PC-9 (cell line): ENCODE measurements at places on chromosomes 1 and 21. TPM values are rescaled to one million over a fixed set of nuclear protein-coding genes. Genes with fewer than 3 reads are reported as not detected.
A peak's percentile ranks its signal among the peaks of the same experiment; 100 is the strongest.

DNA sequence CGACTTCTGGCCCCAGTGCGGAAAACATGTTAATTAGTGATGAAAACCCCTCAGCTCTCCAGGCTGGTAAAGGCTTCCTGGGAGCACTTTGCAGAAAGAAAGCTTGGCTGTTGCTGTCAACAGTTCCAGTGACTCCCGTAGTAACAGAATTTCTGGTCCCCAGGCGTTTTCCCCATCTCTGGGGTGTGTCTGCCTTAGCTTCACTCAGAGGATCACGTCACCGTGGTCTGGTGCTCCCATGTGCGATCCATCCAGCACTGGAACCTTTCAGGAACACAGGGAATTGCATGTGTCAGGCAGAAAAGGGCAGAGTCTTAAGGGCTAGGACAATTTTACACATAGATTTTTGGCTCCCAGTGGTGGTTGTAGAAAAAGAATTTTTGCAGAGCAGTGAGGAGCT lies 470.4 kb upstream of the USP24 start:
- 0 out of 2 replicates have a peak, but pooled peaks cover 14% of the 10 kb centered on the region for H3K4me1 ChIP-seq
- no peak overlapping the region for H3K4me3 ChIP-seq
- DNase-seq: no peak
- H3K27me3 ChIP-seq: no peaks in the 10 kb centered on the region
- H3K27ac ChIP-seq: no peak overlapping the region
- no peaks in the 10 kb centered on the region for H3K36me3 ChIP-seq

Gene VAV3
- total RNA-seq: 0.63 and 1.7 TPM in 2 replicates

DNA sequence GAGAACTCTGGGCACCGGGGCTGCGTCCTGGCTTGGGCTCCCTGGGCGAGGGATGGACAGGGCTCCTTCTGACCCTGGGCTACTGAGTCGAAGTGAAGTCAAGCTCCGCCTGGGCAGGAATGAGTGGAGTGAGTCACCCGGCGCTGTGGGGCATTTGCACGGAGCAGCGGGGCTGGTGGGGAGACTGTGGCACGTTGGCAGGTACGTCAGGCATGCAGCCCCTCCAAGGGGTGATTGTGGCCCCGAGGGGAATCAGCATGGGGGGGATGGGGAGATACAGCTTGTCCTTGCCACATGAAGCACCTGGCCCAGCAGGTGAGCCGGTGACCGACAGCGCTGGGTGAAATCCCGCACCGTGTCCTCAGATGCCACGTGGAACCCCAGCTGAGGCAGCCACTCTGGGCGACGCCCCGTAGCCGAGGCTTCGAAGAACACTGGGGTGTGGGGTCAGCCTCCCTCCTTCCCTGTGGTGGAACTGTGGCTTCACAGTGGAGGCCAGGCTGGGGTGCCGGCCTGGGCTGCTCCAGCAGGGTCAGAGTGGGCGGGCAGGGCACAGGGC lies 62.3 kb downstream of the COL18A1 start:
- H3K36me3 ChIP-seq: no peaks in the 10 kb centered on the region
- H3K4me1 ChIP-seq: peaks cover 16% of the 10 kb centered on the region
- no peaks in the 10 kb centered on the region for H3K27me3 ChIP-seq
- H3K4me3 ChIP-seq: no peak overlapping the region
- no peak for DNase-seq

Gene CD5L
- not detected in 2 replicates for total RNA-seq

GRCh38 chr1:48190881-48191280 lies 31.6 kb upstream of the SLC5A9 start:
- no peak for DNase-seq
- no peak overlapping the region for H3K27ac ChIP-seq
- 0 out of 2 replicates have a peak, but pooled peaks cover 5% of the 10 kb centered on the region for H3K27me3 ChIP-seq
- H3K36me3 ChIP-seq: no peaks in the 10 kb centered on the region

Gene LMOD1
- 0.53 and 0.74 TPM in 2 replicates for total RNA-seq

DNA sequence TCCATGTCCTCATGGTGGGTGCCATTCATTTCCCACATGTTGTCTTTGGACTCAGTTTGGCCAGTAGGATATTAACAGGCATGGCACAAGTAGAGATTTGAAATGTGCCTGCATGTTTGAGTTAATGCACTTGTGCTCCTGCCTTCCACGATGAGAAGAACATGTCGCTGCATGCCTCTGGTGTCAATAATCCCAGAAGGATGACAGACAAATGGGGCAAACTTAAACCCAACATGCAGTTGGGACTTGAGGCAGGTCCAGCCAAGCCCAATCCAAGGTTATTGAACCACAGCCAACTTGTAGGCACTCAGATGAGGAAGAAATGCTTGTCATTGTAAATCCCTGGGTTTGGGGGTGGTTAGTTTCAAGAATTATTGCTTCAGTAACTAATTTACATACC lies 174.6 kb downstream of the TRIM33 start:
- no peak overlapping the region for H3K4me3 ChIP-seq
- DNase-seq: peak; percentile 32
- H3K36me3 ChIP-seq: no peaks in the 10 kb centered on the region
- no peaks in the 10 kb centered on the region for H3K27me3 ChIP-seq
- H3K4me1 ChIP-seq: no peaks in the 10 kb centered on the region
- H3K27ac ChIP-seq: no peak overlapping the region

GRCh38 chr1:62712336-62713243 lies 24.4 kb upstream of the DOCK7 start:
- H3K4me3 ChIP-seq: no peak overlapping the region
- no peak for DNase-seq
- H3K27me3 ChIP-seq: no peaks in the 10 kb centered on the region
- no peak overlapping the region for H3K27ac ChIP-seq
- no peaks in the 10 kb centered on the region for H3K36me3 ChIP-seq

Gene PPIAL4G
- total RNA-seq: not detected in 2 replicates

DNA sequence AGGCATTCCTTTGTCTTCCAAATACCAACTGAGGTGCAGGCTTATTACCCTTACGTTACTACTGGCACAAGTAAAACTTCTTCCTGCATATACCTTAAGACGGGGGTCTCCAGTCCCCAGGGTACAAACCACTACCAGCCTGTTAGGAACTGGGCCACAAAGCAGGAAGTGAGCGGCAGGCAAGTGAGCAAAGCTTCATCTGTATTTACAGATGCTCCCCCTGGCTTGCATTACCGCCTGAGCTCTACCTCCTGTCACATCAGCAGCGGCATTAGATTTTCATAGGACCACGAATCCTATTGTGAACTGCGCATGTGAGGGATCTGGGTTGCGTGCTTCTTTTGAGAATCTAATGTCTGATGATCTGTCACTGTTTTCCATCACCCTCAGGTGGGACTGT lies 113.1 kb downstream of the SLC45A1 start:
- H3K4me3 ChIP-seq: no peak overlapping the region
- no peak for DNase-seq
- H3K36me3 ChIP-seq: no peaks in the 10 kb centered on the region
- no peaks in the 10 kb centered on the region for H3K27me3 ChIP-seq

Gene RHD
- total RNA-seq: not detected in 2 replicates

DNA sequence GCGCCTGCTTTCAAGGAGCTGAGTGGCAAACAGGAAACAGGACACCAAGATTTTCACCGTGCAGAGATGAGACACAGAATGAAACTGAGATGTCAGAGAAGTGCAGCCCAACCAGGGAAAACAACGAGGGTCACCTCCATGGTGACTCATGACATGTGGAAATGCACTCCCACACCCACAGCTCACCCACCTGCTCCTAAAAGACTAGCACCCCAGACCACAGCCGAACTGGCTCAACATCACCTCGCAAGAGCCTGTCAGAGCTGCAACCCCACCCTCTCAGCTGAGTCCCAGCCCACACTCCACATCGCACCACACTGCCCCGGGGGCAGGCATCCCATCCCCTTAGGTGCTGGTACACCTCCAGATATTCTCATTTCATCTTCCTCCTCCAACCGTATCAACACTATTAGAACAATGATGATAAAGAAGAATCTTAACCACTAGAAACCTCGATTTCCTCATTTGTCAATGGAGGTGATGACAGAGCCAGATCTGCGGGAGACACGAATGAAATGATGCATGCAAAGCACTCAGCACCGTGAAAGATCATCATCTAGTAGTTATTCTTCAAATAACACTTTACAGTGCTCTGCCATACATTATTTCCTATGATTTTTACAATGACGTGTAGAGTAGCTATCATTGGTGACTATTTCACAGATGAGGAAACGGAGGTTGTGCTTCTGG lies 103.2 kb downstream of the DMRTB1 start:
- no peaks in the 10 kb centered on the region for H3K4me1 ChIP-seq
- H3K36me3 ChIP-seq: no peaks in the 10 kb centered on the region
- H3K27me3 ChIP-seq: no peaks in the 10 kb centered on the region
- no peak overlapping the region for H3K4me3 ChIP-seq
- DNase-seq: no peak

- no peaks in the 10 kb centered on the region for H3K4me1 ChIP-seq
- no peak overlapping the region for H3K4me3 ChIP-seq
- H3K36me3 ChIP-seq: no peaks in the 10 kb centered on the region
Measured at GRCh38 chr1:236753516-236753915, 41.6 kb upstream of the MTR start.

- peaks cover 24% of the 10 kb centered on the region for H3K4me1 ChIP-seq
- no peak for DNase-seq
- no peak overlapping the region for H3K4me3 ChIP-seq
- peaks cover 11% of the 10 kb centered on the region; the same call in 1 of the 2 replicates for H3K36me3 ChIP-seq
- H3K27ac ChIP-seq: no peak overlapping the region
- H3K27me3 ChIP-seq: no peaks in the 10 kb centered on the region
Measured at GRCh38 chr1:36389261-36389660, 3.5 kb upstream of the STK40 start.

DNA sequence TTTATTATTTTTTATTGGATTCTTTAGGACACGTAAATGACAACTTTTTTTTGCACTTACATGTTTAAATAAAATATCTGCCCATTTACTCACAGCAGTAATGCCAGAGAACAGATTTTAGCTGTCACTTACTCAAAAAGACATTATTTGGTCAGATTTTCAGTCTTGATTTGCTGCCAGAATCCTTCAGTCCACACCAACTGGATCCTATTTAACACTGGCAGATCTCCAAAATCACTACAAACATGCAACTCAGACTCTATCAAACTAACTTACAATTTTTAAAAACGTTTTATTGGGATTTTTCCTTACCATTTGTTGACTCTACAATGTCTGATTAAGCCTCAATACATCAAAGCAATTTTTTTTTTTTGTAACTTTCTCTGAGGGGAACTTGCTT lies 11.1 kb downstream of the ATP6V1G3 start:
- DNase-seq: no peak
- H3K4me1 ChIP-seq: no peaks in the 10 kb centered on the region; the same call in 1 of the 2 replicates
- no peak overlapping the region for H3K27ac ChIP-seq

Gene ATXN7L2
- total RNA-seq: 4.7 and 5.7 TPM in 2 replicates

Gene DNAH14
- total RNA-seq: 35.4 and 48.8 TPM in 2 replicates

DNA sequence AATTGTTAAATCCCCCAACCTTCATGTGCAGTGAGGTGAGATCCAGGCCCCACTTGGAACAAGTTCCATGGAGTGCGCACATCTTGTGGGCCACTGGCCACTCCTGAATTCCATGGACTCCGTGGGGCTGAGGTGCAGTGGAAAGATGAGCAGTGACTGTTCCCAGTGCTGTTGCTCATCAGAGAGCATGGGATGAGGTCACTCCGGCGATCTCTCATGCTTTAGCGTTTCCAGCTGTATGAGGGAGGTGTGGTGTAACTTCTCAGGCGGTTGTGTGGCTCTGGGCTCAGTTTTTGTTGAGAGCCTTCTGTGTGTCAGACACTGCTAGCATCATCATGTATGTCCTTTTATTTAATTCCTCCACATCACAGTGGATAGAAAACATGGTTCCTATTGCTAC lies 96.2 kb downstream of the GALNT2 start:
- H3K4me1 ChIP-seq: peaks cover 10% of the 10 kb centered on the region
- no peaks in the 10 kb centered on the region for H3K36me3 ChIP-seq
- H3K27me3 ChIP-seq: no peaks in the 10 kb centered on the region
- H3K4me3 ChIP-seq: no peak overlapping the region
- no peak for DNase-seq
- H3K27ac ChIP-seq: no peak overlapping the region

Gene KHDC4
- total RNA-seq: 63.4 and 68.8 TPM in 2 replicates

GRCh38 chr1:180691322-180691913 lies 59.6 kb downstream of the XPR1 start:
- H3K4me3 ChIP-seq: no peak overlapping the region
- peaks cover 7% of the 10 kb centered on the region; the same call in 1 of the 2 replicates for H3K4me1 ChIP-seq
- H3K27me3 ChIP-seq: no peaks in the 10 kb centered on the region

- H3K27me3 ChIP-seq: peaks cover 43% of the 10 kb centered on the region
- no peak overlapping the region for H3K4me3 ChIP-seq
- no peaks in the 10 kb centered on the region for H3K36me3 ChIP-seq
- DNase-seq: no peak
- no peaks in the 10 kb centered on the region for H3K4me1 ChIP-seq
Measured at GRCh38 chr1:48215889-48216288, 6.6 kb upstream of the SLC5A9 start.

DNA sequence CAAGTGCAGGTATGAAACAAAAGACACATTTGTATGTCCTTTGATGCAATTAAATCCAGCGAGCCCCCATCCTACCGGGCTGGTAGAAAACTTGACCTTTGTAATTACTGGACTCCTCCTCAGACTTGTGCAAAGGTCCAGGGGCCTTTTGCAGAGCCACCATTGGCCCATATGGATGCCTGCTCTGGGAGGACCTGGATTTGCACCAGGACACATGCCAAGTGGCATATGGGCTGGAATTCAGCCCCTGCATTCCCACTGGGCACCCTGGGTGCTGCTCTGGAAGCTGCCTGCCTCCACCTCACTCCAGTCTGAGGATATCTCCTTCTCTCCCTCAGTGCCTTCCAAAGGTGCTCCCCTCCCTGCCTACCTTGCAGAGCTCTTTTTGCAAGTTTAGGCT lies 36.0 kb downstream of the LACTBL1 start:
- H3K36me3 ChIP-seq: no peaks in the 10 kb centered on the region
- no peaks in the 10 kb centered on the region for H3K27me3 ChIP-seq
- H3K27ac ChIP-seq: no peak overlapping the region
- no peak overlapping the region for H3K4me3 ChIP-seq

- no peaks in the 10 kb centered on the region for H3K36me3 ChIP-seq
- no peaks in the 10 kb centered on the region for H3K27me3 ChIP-seq
- DNase-seq: peak; percentile 45
- H3K4me1 ChIP-seq: 0 out of 2 replicates have a peak, but pooled peaks cover 9% of the 10 kb centered on the region
Measured at GRCh38 chr1:52927212-52928014, at the start of gene SCP2. SCP2 (plus strand) TSS chr1:52927276; CDS start chr1:52927397, 121 bp downstream.

Gene CD1E
- not detected in 2 replicates for total RNA-seq

DNA sequence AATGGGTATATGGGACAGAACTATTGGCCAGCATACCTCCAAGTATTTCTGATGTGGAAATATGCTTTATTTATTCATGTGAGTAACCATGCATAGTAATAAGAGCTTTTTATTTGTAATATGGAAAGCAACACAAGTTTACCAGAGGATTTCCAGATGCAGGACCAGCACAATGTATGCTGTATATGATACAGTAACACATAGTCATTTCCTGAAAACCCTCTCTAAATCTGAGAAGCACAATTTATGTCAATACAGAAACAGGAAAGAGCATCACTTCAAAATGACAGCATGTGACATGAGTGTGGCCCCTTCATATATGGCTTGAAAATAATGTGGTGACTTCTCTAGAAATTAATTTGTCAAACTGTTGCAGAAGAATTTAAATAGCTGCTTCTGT lies 1134.7 kb upstream of the ADGRL2 start:
- H3K27me3 ChIP-seq: no peaks in the 10 kb centered on the region
- no peaks in the 10 kb centered on the region for H3K4me1 ChIP-seq
- no peak for DNase-seq
- no peak overlapping the region for H3K27ac ChIP-seq
- H3K4me3 ChIP-seq: no peak overlapping the region

Gene CRP
- not detected in 2 replicates for total RNA-seq

- H3K27ac ChIP-seq: no peak overlapping the region
- DNase-seq: peak; percentile 25
- H3K36me3 ChIP-seq: no peaks in the 10 kb centered on the region
- H3K4me3 ChIP-seq: no peak overlapping the region
Measured at GRCh38 chr1:53458634-53459033, 565 bp upstream of the DMRTB1 start.

- H3K4me3 ChIP-seq: peak overlapping the region; percentile 67
- DNase-seq: no peak
- no peaks in the 10 kb centered on the region for H3K27me3 ChIP-seq
- peaks cover 33% of the 10 kb centered on the region for H3K36me3 ChIP-seq
- H3K4me1 ChIP-seq: peaks cover 7% of the 10 kb centered on the region
Measured at GRCh38 chr1:166840309-166841274, 1.3 kb downstream of the POGK start.

Gene OR2T2
- total RNA-seq: not detected in 2 replicates
